ENCODE measurements at places on chromosomes 1 and 21.
A peak's percentile ranks its signal among the peaks of the same experiment; 100 is the strongest.

- no peak for DNase-seq
Observed at GRCh38 chr1:236168716-236169429, 26.5 kb downstream of the GPR137B start.

DNA sequence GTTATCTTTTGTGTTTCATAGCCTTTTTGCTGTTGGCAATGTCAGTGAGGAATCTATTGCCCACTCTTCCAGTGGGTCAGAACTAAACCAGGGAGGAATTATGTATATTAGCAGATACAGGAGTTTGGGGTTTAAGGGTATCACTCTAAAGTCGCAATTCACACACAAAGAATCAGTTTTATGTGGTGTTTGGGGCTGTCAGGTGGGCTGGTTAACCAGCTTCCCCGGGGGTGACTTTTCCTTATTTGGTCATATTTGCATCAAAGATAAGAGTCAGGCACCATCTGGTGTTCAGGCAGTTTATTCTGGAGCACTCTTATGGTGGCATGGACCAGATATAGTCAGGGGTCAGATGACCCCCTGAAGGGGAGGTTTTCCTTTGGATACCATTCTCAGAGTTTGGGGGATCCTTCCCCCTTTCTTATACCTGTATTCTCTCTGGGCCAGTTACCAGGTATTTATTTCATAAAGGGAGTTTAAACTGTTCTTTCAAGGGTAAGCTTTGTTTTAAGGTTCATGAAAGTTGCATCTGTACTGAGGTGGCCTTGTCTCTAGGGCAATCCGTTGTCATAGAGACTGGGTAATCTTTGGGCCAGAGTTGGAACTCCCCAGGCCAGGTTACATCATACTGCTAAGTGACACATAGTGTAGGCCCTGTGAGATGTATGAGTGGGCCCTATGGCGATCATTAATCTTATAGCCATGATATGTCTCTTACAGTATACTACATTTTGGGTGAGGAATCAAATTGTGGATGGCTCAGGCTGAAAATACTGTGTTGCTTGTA, 148.2 kb downstream of the RWDD3 start:
- DNase-seq = no peak

DNA sequence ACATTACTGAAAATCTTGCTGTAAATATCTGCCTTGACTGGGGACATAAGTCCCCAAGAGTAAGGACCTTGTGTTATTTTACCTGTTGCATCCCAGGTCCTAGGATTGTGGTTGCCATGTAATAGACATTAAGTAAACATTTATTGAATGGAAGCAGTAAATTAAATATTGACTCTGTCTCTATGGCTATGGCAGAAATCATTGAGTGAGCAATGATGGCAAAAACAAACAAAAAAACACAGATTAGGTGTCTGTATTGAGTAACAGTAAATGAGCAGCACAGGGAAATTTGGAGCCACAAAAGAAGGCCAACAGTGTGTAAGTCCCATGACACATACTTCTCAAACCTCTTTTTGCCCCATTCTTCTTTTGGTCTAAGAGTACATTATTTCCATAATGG, 240.4 kb downstream of the NFIA start:
- no peak for DNase-seq

DNA sequence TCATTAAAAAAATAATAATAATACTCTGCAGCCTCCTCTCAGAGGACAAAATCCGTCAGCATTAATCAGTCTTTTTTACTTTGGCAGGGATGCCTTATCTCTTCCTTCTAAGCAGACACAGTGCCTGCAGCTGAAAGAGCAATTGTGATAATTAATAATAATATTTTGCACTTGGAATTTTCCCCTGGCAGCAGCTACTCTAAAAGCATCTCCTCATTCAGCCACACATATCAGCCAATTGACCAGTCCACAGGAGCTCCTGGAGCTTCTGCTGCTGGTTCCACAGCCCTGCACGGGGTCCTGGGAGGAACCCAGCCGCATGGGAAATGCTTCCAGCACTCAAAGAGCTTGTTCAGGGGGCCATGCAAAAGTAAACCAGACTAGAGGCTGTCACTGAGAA, 31.0 kb upstream of the VWA5B1 start:
- DNase-seq = no peak

- DNase-seq = peak; percentile 86
Observed at GRCh38 chr1:204443260-204443619, 31.6 kb upstream of the PPP1R15B start.

GRCh38 chr1:167790117-167790516, 68.3 kb downstream of the MPZL1 start:
- DNase-seq = peak; percentile 72

DNA sequence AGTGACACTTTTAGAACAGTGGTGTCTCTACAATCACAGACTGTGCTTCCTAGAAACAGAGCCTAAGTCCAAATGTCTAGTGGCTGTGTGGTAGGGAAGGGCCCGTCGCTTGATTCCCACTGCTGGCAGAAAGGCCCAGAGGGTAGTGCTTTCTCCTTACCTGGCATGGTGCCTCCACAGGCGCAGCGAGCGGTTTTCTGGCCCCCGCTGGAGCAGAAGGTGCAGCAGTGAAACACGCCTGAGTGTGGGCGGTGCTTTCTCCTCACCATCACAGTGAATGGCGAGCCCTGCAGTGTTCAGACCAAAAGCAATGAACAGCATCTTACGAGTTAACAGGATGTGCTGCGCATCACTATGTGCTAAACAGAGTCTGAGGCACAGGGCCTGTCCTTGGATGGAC, 8.3 kb downstream of the TRIM45 start:
- DNase-seq = no peak

DNA sequence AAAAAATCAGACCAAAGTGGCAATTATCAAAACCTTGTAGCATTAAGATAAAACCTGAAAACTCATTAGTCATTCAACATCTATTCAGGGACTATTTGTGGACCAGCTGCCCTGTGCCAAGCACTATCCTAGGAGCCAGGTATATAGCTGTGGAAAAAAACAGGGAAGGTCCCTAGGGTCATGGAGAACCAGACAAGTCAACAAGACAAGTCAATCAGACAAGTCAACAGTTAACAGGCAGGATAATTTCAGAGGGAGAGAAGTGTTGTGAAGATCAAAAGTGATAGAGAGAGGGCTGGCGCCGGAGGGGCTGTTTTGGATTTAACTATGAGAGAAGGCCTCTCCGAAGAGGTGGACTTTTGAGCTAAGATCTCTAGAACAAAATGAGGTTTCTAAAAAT, 3.3 kb upstream of the ATP1A4 start:
- DNase-seq = no peak

DNA sequence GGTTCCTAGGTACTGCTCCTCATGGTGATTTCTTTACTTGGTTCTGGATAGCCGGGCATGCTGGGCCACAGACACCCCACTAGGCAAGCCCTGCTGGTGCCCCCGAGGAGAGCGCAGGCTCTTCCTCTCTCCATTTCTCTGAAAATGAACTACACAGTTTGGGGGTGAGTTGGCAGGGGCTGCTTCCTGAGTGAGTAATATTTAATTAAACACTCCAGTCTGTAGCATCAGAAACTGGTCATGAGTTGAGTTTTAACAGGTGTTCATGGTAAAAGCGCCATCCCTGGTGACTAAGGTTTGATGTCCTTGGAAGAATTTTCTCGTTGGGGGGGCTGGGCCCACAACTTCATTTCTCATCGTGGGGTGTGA, 1.7 kb downstream of the SPSB1 start:
- no peak for DNase-seq

DNA sequence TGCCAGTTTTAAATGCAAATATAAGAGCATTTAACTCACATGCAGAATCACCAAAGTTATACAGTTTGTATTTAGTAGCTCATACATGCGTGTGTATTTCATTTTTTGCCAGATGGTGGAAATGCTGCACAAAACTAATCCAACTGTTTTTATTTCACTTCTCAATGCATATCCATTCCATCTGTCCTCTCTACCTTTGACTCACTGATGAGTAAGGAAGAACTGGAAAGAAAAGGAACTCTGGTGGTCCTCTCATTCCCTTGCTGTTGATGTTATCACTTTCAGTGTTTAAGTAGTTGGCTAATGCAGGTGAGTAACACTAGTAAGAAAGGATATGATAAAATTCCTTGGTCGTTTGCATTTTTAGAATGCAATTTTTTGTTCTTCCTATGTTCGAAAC, 5.7 kb upstream of the SLC1A7 start:
- DNase-seq = no peak

DNA sequence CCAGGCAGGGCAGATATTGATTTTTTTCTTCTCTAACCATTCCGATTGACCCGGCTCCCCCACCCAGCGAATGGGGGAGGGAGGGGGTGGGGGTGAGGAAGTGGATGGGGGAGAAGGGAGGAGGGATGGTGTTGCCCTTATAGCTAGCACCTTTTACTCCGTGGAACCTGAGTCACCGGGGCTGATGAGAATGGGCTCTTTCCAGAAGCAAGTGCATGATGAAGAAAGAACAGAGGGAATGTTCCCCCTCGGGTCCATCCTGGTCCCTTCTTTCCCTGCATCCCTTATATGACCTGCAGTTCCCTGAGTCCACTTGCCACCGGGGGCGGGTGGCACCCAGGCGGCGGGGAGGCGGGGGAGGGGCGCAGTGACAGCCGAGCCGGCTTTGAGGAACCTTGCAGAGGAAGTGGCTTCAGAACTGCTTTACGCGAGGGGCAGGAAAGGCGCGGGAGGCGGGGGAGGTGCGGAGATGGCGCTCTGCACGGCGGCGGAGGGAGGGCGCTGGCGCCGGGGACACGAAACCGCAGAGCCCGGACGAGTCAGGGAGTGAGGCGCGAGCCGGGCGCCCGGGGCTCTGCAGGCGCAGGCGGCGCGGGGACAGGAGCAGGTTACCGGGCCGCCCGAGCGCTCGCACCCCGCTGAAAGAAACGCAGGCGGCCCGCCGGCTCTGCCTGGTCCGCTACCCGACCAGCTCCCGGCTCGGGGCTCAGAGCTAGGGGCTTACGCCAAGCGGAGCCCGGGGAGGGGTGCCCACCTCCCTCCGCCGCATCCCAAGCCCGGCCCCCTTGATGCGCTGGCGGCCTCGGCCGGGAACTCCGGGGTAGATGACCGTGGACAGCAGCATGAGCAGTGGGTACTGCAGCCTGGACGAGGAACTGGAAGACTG, 49.7 kb downstream of the RASSF5 start:
- DNase-seq = peak; percentile 57

- peak; percentile 51 for DNase-seq
Observed at GRCh38 chr1:207454046-207454964, at the start of gene CR2. Gene CR2, plus strand, starts transcription at chr1:207454328. Its CDS starts 91 bp downstream, at chr1:207454419.

GRCh38 chr1:232707142-232707541, 77.2 kb upstream of the SIPA1L2 start:
- no peak for DNase-seq

GRCh38 chr1:161046605-161047228, 940 bp upstream of the USF1 start:
- DNase-seq = no peak

GRCh38 chr1:8523666-8524206, 205.8 kb downstream of the SLC45A1 start:
- no peak for DNase-seq

DNA sequence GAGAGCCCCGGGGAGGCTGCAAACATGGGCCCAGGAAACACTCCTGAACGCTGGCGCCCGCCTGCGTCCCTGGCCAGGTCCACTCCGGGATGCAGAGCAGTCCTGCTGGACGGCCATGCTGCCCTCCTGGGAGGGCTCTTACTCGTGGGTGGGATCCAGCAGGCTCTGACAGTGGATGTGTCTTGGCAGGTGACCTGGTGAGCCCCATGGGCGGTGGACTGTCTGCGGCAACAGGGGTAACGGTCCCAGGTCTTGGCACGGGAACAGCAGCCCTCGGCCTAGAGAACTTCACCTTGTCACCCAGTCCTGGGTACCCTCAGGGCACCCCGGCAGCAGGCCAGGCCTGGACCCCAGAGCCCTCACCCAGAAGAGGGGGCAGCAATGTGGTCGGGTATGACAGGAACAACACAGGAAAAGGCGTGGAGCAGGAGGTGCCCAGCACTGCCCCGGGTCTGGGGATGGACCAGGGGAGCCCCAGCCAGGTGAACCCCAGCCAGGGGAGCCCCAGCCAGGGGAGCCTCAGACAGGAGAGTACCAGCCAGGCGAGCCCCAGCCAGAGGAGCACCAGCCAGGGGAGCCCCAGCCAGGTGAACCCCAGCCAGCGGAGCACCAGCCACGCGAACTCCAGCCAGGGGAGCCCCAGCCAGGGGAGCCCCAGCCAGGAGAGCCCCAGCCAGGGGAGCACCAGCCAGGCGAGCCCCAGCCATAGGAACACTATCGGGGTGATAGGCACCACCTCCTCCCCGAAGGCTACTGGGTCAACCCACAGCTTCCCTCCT, 39.8 kb downstream of the UMODL1 start:
- no peak for DNase-seq

- no peak for DNase-seq
Observed at GRCh38 chr21:46456750-46457149, 1.9 kb upstream of the DIP2A start.

DNA sequence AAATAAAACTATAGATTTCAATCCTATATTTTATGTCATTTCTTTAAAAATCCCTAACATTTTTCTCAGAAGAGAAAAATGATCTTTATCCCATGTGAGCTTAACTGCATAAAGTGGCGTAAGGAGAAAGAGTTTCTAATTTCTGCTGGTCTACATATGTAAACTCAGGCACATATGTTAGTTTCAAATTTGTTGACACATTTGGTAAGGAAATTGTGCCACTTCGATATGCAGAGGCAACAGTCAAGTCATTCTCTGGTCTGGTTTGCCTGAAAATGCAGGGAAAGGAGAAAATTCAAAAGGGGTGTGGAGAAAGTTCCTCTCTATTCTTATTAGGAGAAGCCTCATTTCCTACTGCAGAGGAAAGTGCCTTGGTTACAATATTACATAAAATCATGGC, 11.5 kb downstream of the KCNA3 start:
- DNase-seq = no peak

GRCh38 chr1:151520359-151520758, 9.2 kb downstream of the CGN start:
- DNase-seq = no peak

- no peak for DNase-seq
Observed at GRCh38 chr1:114723915-114724314, 7.3 kb upstream of the NRAS start.

- DNase-seq = no peak
Observed at GRCh38 chr1:205782627-205783432, 7.5 kb upstream of the RAB29 start.

DNA sequence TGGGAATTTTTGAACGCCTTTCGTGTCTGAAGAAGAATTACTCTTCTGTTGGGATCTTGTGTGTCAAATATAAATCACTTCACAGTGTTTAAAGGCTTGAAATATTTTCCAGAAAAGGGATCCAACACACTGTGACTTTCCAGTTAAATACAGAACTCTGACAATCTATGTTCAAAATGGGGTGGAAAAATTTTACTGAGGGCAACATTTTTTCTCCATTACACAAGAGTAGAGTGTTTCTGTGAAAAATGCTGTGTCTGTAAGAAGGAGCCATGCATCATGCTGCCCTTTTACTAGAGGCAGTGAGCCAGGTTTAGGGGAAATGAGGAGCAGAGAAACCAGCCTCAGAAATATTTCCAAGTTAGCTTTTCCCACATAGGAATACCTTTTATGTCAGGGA, 86.5 kb downstream of the VPS13D start:
- no peak for DNase-seq
